ENCODE measurements at places on chromosomes 2 and 18.
A peak's percentile ranks its signal among the peaks of the same experiment; 100 is the strongest.

- no peak for DNase-seq
Observed at GRCh38 chr2:169676357-169676756, 17.8 kb downstream of the CFAP210 start.

GRCh38 chr2:145341536-145341935 is 821.6 kb upstream of the ZEB2 start:
- no peak for DNase-seq

DNA sequence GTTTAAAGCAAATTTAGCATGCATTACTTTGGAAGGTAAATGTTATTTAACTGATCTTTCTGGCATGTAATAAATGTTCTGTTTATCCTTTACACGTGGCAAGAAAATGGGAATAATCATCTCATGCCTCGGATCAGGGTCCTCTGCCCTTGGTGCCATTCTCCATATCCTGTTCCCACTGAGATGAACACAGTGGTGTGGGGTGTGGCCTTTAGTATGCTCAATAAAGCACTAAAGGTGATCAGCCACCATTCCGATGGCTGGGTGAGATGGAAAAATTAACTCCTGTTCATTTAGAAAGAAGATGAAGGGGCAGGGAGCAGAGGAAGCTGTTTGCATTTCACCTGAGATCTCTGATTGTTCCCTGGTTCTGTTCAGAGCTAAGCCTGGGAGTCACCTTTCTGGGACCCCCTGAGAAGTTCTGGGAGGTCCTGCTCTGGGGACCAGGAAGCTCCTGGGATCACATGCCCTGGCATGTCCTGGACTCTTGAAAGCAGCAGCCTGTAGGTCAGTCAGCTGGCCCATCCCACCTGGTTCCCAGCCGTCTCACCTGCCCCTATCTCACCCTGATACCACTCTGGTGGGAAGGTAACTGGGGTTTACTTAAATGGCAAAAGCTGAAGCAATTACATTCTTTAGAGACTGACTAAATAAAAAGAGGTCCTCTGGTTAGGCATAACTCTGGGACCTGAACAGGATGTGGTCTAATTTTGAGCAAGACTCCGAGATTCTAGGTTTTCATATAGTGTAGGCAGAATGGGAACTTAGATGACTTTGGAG is 288.9 kb upstream of the EPAS1 start:
- DNase-seq, result no peak

GRCh38 chr2:50751311-50752031 is 280.5 kb downstream of the NRXN1 start:
- no peak for DNase-seq

GRCh38 chr2:186909095-186909494 is 60.1 kb upstream of the ZSWIM2 start:
- no peak for DNase-seq

- DNase-seq, result peak; percentile 70
Observed at GRCh38 chr2:85853499-85854165, 35.2 kb downstream of the ST3GAL5 start.

Measured in Jurkat, Clone E6-1 (cell line).